NCI-H510A treated with DMSO at 0.1 percent for 48 hours (cell line): ENCODE measurements at places on chromosomes 11 and 22.

GRCh38 chr22:35462498-35463230 is 62.7 kb downstream of the MCM5 start:
- DNase-seq, result no peak

DNA sequence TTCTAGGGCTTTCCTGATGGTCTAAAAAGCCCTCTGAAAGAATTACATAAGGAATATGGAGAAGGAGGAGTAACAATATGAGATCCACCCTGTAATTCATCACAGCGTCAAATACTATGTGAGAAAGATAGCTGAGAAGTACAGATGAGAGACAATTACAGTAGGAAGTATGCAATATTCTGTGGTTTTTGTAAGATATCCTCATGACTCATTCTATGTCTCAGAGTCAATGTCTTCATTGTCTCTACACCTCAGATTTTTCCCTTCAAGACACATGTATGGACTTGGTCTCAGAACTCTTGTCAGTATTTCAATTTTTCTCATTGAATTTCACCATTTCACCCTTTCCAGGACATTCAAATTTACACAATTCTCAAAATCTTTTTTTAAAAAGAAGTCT is 343.3 kb upstream of the CTSC start:
- no peak for DNase-seq

DNA sequence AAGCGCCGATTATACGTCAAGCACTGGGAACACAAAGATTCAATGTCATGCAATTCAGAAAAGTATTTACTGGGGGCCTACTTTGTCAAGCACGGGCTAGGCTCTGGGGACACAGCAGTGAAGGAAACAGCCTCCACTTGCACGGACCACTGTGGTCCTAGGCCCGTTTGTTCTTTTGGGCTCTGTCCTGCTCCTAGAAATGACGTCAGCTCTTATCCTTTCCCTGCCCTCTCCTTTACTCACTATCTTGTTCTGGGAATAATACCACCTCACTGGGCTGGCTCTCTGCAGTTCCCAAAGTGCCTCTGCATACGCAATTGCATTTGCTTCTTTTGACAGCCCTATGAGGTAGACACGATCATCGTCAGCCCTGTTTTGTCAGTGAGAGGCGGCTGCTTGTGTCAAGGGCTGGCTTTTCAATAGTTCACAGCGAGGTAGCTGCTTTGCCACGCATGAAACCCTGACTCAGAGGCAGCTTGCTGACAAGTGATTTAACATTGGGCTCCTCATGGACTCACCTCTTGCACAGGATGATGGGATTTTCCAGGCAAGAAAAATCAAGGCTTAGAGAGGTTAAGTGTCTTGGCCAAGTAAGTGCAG is 22.9 kb upstream of the IGSF22 start:
- no peak for DNase-seq

- DNase-seq, result peak; percentile 96
Observed at GRCh38 chr11:63917692-63918506, 935 bp upstream of the RCOR2 start.

DNA sequence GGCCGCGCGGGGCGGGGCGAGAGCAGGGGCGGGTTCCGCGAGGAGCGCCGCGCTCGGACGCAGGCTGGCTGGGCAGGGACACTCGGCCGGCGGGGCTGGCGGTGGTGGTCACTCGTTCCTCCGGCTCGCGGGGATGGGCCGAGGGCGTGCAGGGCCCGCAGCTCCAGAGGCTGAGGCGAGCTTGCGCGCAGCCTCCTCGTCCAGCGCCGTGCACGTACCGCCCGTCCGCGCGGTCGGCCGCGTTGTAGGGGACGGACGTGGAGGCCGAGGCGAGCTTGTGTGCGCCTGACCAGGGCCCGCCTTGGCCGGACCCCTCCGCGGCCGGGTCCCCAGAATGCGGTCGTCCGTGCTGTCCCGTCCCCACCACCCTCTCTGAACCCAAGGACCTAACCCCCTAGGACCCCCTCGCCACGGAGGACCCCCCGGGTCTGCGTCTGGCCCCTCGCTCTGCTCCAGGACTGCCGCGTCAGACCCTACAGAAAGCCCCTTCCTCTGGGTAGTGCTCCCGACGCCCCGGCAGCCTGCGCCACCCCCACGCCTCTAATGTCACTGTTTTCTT is 569 bp upstream of the YPEL1 start:
- no peak for DNase-seq

DNA sequence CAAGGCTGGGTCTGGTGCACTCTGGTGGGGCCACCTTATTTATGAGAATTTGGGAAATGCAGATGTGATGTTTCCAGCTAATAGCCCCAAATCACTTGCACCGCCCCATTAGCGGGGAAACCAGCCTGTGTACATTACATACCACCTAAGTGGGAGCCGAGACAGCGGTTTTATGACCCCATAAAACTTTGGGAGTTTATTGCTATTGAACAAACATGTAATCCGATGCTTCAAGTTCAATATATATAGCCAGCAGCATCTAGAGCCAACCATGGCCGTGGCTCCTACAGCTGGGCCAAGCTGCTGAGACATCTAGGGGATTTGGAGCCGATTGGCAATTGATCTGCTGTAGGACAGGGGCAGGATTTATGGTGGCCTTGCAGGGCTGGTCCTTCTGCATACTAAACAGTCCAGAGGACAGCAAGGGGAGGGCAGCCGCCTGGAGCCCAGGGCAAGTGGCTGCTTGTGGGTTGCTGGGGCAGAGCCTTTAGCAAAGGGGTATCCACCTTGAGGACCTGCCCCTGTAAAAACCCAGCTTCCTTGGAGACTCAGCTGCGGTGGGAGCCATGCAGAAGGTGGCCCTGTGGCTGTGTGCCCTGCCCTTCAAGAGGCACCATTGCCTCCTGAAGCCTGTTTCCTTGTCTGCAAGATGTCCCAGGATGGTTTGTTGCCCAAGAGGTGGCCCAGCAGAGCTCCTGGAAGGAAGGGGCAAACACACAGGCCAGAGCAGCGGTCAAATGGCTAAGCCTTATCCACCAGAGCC is 47.9 kb upstream of the CCDC188 start:
- DNase-seq, result peak; percentile 23

DNA sequence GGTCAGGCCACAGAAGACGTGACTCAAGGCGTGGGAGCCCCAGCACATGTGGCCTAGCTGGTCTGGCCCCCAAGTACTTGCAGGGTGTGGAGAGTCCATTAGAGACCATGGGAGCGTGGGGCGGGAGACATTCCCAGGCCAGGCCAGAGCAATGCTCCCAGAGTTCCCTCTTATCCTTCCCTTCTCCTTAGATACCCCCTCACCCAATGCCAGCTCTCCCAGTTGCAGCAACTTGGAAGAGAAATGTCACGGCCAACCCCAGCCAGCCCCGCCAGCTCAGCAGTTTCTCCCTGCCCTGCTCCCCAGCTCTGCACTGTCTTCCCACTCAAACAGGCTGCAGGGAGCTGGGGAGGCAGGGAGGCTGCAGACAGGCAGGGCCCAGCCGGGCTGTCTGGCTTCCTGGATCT is 65.4 kb upstream of the TSPAN18 start:
- no peak for DNase-seq

DNA sequence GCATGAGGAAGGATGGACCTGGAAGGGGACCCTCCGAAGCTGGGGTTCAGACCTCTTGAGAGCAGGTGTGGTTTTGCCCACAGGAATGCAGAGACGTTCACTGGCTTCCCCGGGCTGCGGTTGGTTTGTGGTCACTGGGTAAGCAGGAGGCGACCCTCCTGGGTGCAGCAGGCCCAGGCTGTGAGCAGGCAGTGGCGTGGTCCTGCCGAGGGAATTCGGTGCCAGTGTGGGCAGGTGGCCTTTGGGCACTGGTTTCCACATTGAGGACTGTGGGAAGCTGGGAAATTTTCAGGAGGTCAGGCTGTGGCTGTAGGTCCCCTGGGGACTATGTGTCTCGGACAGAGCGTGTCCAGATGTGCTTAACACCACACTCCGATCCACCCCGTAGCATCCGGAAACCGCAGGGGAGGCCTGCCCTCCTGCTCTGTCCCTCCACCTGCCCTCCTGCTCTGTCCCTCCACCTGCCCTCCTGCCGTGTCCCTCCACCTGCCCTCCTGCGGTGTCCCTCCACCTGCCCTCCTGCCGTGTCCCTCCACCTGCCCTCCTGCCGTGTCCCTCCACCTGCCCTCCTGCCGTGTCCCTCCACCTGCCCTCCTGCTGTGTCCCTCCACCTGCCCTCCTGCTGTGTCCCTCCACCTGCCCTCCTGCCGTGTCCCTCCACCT is 27.5 kb downstream of the TPCN2 start:
- DNase-seq, result no peak

- DNase-seq, result no peak
Observed at GRCh38 chr11:14299921-14300320, 59.1 kb downstream of the RRAS2 start.

GRCh38 chr11:46475926-46476545 is 84.5 kb upstream of the CHRM4 start:
- no peak for DNase-seq

- DNase-seq, result no peak
Observed at GRCh38 chr22:17331690-17332089, 37.6 kb upstream of the CECR2 start.

- DNase-seq, result no peak
Observed at GRCh38 chr11:59198726-59199125, 14.0 kb downstream of the MPEG1 start.

GRCh38 chr11:55658031-55658573 is 3.9 kb upstream of the OR4C6 start:
- DNase-seq, result no peak

DNA sequence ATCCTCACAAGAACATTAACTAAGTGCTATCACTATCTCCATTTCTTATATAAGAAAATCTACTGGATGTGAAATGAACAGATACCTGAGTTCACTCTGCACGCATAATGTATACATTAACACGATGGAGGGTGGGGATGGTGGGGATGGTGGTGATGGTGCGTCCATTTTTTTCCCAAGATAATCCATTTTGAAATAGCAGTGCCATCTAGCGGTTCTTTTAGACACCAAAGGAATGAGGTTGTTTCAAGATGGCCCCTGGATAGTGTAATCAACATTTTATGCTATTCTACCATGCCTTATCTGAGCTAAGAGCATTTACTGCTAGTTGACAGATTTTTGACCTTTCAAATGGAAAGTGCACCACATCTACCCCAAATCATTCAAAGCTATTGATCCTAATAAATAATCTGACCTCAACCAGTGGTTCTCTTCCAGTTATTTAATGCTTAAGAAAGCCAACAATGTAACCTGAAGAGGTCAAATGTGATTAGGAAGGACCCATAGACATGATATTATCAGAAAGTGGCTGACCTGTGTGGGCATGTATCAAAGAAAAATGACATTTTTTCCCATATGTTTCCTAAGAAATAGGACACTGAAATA is 714.7 kb upstream of the TENM4 start:
- DNase-seq, result peak; percentile 26

DNA sequence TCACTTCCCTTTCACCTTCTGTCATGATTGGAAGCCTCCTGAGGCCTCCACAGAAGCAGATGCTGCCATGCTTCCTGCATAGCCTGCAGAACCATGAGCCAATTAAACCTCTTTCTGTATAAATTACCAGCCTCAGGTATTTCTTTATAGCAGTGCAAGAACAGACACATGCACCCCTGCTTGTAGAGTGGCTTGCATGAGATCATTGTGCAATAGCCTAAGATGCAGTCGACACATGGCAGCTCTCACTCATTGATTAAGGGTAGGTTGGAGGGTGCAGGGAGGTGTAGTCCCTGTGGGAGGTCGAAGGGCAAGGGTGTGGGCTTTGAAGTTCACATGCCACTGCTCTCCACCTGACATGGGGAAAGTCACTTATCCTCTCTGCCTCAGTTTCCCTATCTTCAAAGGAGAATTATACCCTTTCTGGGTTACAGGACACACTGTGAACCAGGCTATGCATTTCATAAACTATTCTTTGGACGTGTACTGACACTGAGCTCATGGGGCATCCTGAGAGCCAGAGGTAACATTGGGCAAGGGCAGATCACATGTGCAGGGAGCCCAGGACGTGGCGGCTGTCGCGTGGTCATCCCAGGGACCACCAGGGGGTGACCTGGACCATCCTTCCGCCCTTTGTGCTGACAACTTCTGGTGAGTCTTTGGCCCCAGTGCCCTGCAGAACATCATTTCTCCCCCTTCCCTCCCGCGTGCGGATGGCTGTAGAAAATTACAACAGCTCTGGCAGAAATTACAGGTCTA is 69.2 kb upstream of the SHANK2 start:
- no peak for DNase-seq

- DNase-seq, result no peak
Observed at GRCh38 chr11:13288375-13289029, 10.9 kb downstream of the BMAL1 start.

GRCh38 chr11:1306186-1307162 is 3.0 kb downstream of the TOLLIP start:
- no peak for DNase-seq

DNA sequence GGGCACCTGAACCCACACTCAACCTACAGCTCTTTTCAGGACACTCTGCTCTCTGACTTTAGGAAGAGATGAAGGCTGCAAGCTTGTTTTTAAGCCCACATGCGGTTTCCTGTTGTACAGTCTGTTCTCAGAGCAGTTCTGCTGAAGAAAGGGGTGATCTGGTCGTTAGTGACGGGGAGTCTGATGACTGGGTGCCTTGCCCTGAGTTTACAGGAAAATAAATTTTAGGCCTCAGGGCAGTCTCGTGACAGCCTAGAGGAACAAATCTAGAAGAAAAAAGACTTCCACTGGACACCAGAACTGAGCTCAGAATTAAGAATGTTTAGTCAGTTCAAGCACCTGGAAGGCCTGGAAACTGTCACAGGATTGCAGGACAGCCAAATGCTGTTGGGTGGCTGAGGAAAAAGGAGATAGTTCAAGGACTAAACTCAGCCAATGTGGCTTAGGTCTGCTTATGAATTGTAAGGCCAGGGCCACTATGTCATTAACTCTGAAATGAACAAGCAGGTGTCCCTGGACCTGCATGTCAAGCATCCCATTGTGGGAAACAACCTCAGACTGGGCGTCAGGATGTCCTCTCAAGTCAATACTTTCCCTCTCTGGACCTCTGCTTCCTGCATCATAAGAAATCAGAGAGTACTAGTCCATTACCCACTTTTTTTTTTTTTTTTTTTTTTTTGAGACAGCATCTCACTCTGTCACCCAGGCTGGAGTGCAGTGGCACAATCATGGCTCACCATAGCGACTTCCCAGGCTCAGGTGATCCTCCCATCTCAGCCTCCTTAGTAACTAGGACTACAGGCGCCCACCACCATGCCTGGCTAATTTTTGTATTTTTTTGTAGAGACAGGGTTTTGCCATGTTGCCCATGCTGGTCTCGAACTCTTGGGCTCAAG is 5.7 kb downstream of the PIK3IP1 start:
- DNase-seq, result no peak

- DNase-seq, result peak; percentile 6
Observed at GRCh38 chr11:65206901-65207300, 25.2 kb downstream of the CAPN1 start.

GRCh38 chr22:37746366-37747079 is 49.7 kb downstream of the TRIOBP start:
- DNase-seq, result no peak

- no peak for DNase-seq
Observed at GRCh38 chr11:26048271-26048670, 283.7 kb upstream of the ANO3 start.

GRCh38 chr11:31881825-31882224 is 70.7 kb upstream of the PAX6 start:
- no peak for DNase-seq

DNA sequence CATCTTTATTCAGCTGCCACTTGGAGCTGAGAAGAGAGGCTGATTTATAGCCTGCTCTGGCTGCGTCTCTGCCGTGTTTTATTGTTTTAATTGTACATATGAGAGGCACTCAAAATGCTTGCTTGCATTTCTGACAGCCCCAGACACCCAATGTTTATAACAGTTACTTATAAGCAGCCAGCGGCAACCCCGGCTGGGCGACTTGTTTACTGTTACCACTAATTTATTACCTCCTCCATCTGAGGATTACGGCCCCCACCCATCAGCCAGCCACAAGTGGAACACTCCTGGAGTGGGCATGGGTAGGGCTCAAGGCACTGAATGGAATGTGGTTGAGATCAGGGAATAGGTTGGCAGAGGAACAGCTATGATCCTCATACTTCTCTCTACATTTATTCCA is 61.2 kb downstream of the CLPB start:
- peak; percentile 95 for DNase-seq
